Naive thymus-derived CD8-positive, alpha-beta T cell (primary cell): ENCODE measurements at places on chromosomes 4 and X. TPM values are rescaled to one million over a fixed set of nuclear protein-coding genes. Genes with fewer than 3 reads are reported as not detected.

DNA sequence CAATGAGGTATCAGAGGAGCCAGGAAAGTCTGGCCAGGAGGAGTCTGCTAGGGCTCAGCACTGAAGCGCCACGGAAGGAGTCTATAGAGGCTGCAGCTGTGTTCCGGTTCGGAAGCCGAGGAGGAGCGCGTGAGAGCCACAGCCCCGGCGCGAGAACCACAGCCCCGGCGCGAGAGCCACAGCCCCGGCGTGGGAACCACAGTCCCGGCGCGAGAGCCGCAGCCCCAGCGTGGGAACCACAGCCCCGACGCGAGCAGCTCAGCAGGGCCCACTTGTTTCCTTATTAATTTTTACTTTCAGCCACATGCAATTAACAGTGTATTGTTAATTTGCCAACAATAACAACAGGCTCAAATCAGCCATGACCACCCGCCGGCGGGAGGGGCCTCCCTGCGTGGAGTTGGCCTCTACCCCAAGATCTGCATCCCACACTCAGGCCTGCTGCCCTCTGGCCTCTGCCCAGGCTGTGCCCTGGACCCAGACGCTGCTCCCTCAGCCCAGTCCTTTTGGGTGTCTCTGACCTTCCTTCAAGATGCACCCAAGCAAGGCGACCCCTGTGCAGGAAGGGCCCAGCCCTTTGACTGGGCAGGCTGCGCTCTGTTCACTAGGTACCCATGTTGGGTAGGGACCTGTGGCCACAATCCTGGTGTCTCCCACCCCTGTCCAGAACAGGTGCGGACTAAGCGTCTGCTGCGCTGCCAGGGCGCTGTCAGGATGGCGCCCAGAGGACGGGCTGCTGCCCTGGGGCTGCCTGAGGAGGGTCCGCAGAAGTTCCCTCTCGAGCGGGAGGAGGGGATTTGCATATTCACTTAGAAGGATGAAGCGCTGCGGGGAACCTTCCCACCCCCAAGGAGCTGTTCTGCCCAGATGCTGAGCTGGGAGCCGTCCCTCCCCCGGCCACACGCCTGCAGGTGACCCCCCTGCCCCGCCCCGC is 113.8 kb downstream of the ADRA2C start:
- peak; percentile 21 for DNase-seq

DNA sequence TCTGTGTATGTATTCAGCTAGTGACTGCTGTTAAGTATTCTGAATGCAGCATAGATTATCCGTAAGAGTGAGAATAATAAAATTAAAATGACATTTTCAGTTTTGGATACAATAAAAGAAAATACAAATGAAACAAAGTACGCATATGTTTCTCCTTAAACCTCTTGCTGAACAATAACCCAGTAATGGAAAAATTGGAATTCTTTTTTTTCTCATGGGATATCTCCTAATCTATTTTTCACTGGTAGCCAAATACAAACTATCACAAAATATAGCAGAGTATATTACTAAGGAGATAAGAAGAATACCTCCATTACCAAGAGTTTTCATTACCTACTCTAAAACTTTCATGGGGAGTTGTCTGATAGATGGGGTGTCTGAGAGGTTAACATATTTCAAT is 6.0 kb downstream of the RAB28 start:
- no peak for DNase-seq

- DNase-seq: no peak
Measured at GRCh38 chrX:4550018-4550417, 836.6 kb upstream of the PRKX start.

GRCh38 chr4:52721968-52722815 is 29.0 kb downstream of the ERVMER34-1 start:
- DNase-seq: peak; percentile 77

The SLC10A7 gene
- 7.8 TPM for polyA plus RNA-seq

DNA sequence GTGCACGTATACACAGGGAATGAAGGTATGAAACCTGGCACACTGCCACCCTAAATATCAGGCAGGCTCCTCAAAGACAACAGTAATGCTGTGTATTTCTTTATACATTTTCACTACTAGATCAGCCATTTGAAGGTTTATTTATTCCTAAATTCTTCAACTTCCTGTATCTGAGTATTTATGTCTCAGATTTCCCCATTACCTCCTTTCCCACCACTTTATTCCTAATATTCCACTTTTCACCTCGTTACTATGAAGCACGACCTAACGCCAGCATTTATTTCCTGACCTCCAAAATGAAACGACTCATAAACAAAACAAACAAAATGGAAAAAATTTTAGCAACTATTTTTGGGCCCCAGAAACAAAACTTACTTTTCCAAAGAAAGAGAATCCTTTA is 69.6 kb downstream of the MAML3 start:
- DNase-seq: no peak

The ARMCX2 gene
- 8.4 TPM for polyA plus RNA-seq

The F9 gene
- not detected for polyA plus RNA-seq

The SULT1B1 gene
- polyA plus RNA-seq: 13.2 TPM

The JADE3 gene
- not detected for polyA plus RNA-seq

The PDZD4 gene
- polyA plus RNA-seq: 0.41 TPM

The RADX gene
- polyA plus RNA-seq: 2.1 TPM

- no peak for DNase-seq
Measured at GRCh38 chr4:18931643-18932377, 910.3 kb upstream of the LCORL start.

- no peak for DNase-seq
Measured at GRCh38 chr4:121936101-121936500, 15.8 kb downstream of the TRPC3 start.

GRCh38 chr4:83692028-83692427 is 156.1 kb downstream of the GPAT3 start:
- no peak for DNase-seq

The XAGE1B gene
- not detected for polyA plus RNA-seq

The CT83 gene
- polyA plus RNA-seq: not detected

The UNC5C gene
- polyA plus RNA-seq: not detected

DNA sequence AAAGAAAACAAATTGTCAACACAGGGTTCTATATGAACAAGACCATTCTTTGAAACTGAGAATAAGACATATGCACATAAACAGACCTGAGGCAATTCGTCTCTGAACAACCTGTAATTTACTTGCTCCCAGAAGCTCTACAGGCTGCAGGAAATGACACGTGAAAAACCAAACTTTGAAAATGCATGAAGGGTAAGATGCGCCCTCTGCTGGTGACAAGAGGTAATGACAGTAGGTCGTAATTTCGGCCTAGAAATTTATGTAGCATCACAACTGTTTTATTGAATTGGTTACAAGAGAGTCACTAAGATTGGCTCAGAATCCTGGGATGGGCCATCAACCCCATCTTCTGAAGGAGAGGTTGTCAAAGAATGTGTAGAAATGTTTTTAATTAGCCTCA is 276.5 kb downstream of the PPP4R3C start:
- peak; percentile 4 for DNase-seq

DNA sequence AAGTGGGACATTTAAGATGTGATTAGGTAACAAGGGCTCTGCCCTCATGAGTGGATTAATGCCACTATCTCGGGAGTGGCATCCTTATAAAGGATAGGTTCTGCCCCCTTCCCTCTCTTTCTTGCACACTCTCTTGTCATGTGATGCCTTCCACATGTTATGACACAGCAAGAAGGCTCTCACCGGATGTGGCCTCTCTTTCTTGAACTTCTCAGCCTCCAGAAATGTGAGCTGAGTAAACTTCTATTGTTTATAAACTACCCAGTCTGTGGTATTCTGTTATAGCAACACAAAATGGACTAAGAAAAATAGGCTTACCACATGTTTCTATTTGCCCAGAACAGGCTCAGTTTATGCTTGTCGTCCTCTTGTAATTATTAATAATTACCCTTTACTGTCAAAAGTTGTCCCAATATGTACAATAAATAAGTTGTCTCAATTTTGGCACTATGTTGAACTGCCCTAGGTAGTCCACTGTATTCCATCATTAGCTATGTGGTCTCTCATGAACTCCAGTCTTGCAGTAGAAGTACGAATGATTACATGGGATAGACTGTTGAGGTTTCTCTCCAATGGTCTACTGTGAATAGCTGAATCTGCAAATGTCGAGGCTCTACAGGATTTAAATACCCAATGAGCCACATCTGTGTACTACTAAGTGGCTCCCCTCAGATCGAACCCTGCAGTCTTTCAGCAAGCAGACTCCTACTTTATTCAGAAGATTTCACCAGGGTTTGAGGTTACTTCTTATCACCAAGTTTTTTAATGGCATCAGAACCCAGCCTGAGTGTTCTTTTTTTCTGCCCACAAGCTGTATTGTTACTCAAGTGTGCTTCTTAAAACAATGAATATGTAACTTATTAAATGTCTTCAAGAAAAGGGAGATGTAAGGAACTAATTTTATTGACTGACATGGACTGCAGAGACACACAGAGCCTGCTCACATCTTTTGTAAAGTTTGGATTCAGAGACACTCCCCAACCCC is 102.0 kb upstream of the LEF1 start:
- DNase-seq: no peak

The SERTM2 gene
- not detected for polyA plus RNA-seq

The FAM241A gene
- 2.8 TPM for polyA plus RNA-seq

The C4orf46 gene
- polyA plus RNA-seq: 3.0 TPM

DNA sequence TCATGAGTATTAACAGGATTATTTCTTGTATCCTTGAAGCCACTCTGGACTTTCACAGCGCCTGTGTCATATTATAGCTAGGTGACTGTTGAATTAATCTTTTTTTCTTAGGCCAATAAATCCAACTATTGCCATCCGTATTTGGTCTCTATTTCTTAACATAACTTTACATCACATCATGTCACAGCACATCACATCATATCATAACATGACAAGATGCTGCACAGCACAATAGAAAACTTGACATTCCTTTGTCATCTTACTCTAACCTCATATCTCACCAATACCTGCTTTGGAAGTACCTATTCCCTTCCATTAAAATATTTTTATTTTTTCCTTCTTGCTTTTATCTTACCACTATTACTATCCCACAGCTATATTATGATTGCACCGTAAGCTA is 1480.8 kb downstream of the TECRL start:
- no peak for DNase-seq

The HTR2C gene
- not detected for polyA plus RNA-seq

The LIMCH1 gene
- not detected for polyA plus RNA-seq

The GPR119 gene
- not detected for polyA plus RNA-seq

DNA sequence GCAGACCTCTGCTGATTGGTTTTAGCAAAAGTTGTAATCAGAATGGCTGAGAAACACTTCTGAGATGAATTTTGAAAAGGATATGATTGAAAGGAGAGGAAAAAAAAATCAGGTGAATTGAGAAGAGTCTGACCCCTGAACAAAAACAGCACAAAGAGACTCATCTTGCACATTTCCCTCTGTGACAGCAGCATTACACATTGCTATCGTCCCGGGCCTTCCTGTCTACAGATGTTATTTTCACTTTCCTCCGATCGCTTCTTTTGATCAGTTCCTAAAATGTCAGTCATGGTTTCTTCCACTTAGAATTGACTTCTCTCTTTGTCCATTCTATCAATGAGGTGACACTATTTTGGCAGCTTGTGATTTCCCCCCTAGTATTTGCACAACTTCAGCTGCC is 262.6 kb downstream of the GPC3 start:
- DNase-seq: no peak

The HS3ST1 gene
- polyA plus RNA-seq: not detected

GRCh38 chr4:145531223-145531622 is 49.6 kb downstream of the SMAD1 start:
- DNase-seq: no peak

DNA sequence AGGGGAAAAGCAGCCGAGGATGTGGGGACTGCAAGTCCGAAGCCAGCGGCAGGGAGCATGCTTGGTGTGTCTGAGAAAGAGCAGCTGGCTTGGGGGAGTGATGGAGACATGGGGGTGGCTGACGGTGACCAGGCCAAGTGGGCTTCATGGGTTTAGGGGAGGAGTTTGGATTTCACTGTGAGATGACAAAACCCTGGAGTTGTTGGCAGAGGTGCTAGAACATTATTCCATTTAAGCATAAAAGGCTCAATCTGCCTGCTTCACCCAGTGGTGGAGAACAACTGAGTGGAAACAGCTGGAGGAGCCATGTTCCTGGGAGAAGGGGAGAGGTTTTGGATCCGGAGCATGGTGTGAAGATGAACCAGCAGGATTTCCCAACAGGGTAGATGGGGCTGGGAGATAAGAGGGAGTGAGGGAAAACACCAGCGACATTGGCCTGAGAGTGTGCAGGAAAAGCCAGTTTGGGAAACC is 318.0 kb upstream of the TAPT1 start:
- DNase-seq: no peak

The RNF150 gene
- not detected for polyA plus RNA-seq

DNA sequence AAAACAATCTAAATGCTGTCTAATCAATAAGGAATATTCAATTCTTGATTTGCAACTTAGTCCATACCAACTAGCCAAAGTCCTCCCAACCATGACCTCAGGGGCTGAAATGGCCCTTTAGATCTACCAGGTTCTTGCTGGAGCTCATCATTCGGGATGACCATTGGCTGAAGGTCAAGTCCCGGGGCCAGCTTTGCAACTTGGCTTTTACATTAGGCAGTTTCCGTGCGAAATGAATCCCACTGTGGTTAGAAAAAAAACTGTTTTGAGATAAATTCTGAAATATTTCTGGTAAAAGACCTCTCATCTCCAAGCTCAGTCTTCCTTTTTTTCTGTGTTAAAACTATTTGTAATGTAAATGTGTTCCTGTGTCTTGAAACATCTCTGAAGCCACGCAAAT is 178.6 kb downstream of the TENM3 start:
- no peak for DNase-seq

The ADH5 gene
- polyA plus RNA-seq: 136 TPM

DNA sequence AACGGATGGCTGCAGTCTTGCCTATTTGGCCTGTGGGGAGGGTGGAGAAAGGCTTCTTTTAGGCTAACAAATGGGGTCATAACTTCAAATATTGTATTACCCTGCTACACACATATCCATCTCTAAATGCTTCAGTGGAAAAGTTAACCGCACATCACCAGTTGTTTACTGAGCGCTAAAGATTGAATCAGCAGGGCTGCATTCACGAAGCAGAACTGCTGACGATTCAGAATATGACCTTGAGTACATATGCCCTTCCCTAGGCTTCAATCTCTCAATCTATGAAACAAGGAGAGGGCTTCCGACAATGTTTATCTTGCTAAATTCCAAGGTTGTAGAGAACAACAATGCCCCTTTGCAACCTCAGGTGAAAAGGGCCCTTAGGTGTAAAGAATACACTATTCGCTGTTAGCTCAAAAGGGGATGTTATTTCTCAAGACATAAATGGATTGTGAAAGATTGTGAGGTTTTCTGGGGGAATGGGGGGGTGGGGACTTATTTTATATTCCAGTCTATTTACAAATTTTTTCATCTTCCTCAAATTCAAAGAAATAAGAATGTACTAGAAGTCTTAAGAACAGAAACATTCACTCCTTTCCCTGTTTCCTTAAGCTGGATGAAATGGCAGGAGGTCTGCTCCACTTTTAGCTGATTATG is 2.6 kb upstream of the ATP6AP2 start:
- no peak for DNase-seq

The FGA gene
- not detected for polyA plus RNA-seq

- DNase-seq: no peak
Measured at GRCh38 chr4:85675076-85676049, 200.4 kb downstream of the ARHGAP24 start.

The TMPRSS11D gene
- polyA plus RNA-seq: not detected

GRCh38 chr4:123398853-123399626 is 2.4 kb downstream of the SPRY1 start:
- peak; percentile 43 for DNase-seq

The CXorf49 gene
- polyA plus RNA-seq: not detected

- no peak for DNase-seq
Measured at GRCh38 chrX:109487640-109488039, 5.8 kb upstream of the GUCY2F start.
